ENCODE measurements at places on chromosomes 5 and 9.
A peak's percentile ranks its signal among the peaks of the same experiment; 100 is the strongest.

- DNase-seq: no peak
These were observed 125.6 kb downstream of the NXNL2 start for GRCh38 chr9:88660611-88661010.

GRCh38 chr5:53031695-53032096 lies 42.5 kb downstream of the ITGA2 start:
- no peak for DNase-seq

- no peak for DNase-seq
These were observed 1.7 kb upstream of the IRX1 start for GRCh38 chr5:3593771-3594509.

DNA sequence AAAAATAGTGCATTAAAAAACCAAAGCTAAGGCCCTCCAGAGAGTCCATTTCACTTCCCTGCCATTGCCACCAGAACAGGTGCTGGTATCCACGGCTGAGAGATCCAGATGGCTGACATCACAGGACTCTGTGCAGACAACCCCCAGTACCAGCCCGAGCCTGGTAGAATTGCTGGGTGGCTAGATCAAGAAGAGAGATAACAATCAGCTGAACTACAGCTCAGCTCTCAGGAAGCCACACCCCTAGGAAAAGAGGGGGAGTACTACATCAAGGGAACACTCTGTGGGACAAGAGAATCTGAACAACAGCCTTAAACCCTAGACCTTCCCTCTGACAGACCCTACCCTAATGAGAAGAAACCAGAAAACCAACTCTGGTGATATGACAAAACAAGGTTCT lies 73.8 kb upstream of the SLIT3 start:
- DNase-seq: no peak

- no peak for DNase-seq
These were observed 2.5 kb downstream of the APBB3 start for GRCh38 chr5:140561753-140562523.

- no peak for DNase-seq
These were observed 56.4 kb downstream of the LHFPL2 start for GRCh38 chr5:78591972-78592700.

GRCh38 chr5:59560553-59560952 lies 333.0 kb downstream of the PDE4D start:
- no peak for DNase-seq

DNA sequence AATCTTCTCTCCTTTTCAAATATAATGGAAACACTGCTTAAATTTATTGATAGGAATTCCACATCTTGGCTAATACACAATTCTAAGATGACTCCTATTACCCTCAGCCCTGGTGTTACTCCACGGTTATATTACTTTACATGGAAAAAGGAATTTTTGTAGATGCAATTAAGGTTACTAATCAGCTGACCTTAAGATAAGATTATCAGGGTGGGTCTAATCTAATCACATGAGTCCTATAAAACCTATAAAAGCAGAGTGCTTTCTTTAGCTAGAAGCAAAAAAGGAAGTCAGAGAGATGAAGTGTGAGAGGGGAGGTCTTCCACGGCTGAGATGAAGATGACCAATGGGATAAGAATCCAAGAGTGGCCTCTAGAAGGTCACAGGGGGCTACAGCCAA lies 268.6 kb downstream of the PDE4D start:
- no peak for DNase-seq

GRCh38 chr9:83701769-83702168 lies 6.0 kb downstream of the UBQLN1 start:
- DNase-seq: no peak

DNA sequence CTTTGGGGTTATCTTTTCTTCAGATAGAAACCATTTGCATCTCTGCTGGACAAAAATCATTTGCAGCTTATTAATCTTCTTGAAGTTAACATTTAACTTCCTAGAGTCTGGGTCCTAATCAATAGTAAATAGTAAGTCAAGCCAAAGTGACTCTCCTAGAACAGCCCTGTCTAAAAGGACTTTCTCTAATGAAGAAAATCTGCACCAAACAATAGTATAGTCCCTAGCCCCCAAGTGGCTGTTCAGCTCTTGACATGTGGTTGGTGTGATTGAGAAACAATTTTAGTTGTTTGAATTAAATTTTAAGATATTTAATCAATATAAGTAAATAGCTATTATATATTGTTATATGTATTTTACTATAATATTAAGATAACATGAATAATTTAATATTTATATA lies 64.6 kb upstream of the SHB start:
- no peak for DNase-seq

- no peak for DNase-seq
These were observed 42.4 kb upstream of the MACIR start for GRCh38 chr5:103216137-103216536.

- no peak for DNase-seq
These were observed 106.5 kb upstream of the MTAP start for GRCh38 chr9:21695874-21696341.

DNA sequence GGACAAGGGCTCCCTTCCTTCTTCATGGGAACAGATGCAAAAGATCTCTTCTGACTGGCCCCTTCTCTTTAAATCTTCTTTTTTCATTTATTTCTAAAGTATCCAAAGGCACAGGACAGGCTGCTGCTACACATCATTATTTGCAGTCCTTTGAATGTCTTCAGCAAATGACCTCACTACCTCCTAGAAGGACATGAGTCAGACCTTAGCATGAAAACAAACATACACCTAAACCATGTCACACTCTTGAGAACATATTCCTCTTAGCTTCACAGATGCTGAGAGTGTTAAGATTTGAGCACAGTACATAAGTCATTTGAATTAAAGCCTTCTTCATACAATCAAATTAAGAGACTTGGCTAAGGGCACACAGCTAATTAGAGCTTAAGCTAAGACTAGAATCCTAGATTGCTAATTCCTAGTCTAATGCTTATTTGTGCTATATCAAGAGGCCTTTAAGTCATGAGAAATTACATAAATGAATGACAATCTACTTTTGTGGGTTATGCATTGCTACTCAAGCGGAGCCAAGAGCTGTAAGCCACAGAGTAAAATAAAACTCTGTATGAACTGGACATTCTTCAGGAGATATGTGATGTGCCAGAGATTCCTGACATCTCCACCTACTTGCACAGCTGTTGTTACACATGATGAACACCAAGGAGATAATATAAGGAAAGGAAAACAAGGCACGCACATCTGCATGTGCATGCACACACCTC lies 109.1 kb upstream of the PTGER4 start:
- DNase-seq: no peak

DNA sequence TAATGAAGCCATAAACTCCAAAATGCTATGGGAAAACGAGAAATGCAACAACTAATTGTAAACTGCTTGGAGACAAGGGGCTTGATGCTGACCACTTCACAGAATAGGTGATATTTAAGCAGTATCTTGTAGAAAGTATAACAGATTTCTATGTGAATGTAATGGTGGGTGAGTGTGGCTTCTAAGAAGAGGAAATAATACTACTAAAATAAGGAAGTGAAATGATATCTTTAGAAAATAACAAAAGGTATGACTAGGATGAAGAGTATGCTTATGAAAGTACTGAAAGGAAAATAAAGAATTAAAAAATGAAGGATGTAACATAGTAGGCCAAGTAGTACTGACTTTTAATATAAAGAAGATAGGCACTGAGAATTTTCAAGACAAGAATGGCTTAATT lies 94.2 kb downstream of the AGTPBP1 start:
- DNase-seq: no peak

GRCh38 chr5:10505517-10506095 lies 58.3 kb upstream of the ANKRD33B start:
- DNase-seq: no peak

GRCh38 chr9:113532809-113533190 lies 69.3 kb downstream of the RGS3 start:
- DNase-seq: no peak

GRCh38 chr5:66982056-66982387 lies 214.6 kb downstream of the CD180 start:
- no peak for DNase-seq

GRCh38 chr5:83927140-83927733 lies 206.6 kb upstream of the HAPLN1 start:
- DNase-seq: peak; percentile 89

- no peak for DNase-seq
These were observed 23.6 kb downstream of the PRRC2B start for GRCh38 chr9:131417264-131418142.

- no peak for DNase-seq
These were observed 10.4 kb upstream of the ACTBL2 start for GRCh38 chr5:57493034-57493433.

- no peak for DNase-seq
These were observed 477.7 kb upstream of the C9orf72 start for GRCh38 chr9:28050941-28051340.

GRCh38 chr9:72996684-72997314 lies 43.9 kb upstream of the ALDH1A1 start:
- DNase-seq: no peak

- DNase-seq: no peak
These were observed 50.8 kb downstream of the WWC1 start for GRCh38 chr5:168342151-168342825.

GRCh38 chr9:78601957-78602565 lies 305.1 kb downstream of the PSAT1 start:
- DNase-seq: peak; percentile 49

DNA sequence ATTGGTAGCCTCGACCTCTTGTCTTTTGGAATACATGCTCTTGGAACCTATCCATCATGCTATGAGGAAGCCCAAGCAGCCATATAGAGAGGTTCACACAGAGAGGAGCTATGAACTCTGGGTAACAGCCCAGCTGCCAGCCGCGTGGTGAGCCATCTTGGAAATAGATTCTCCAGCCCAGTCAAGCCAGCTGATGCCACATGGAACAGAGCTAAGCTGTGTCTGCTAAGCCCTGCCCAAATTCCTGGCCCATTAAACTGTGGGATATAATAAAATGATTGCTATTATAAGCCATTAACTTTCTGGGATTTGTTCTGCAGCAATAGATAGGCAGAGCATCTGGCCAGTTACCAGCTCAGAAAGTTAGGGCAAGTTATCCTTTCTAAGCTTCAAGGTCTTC lies 4.9 kb upstream of the PRUNE2 start:
- DNase-seq: no peak

GRCh38 chr5:53426878-53427277 lies 53.6 kb upstream of the FST start:
- no peak for DNase-seq

GRCh38 chr9:106074006-106074405 lies 379.7 kb downstream of the TMEM38B start:
- no peak for DNase-seq

GRCh38 chr9:96495341-96495740 lies 45.4 kb downstream of the HABP4 start:
- no peak for DNase-seq

GRCh38 chr5:170152767-170153166 lies 47.1 kb downstream of the FOXI1 start:
- no peak for DNase-seq

DNA sequence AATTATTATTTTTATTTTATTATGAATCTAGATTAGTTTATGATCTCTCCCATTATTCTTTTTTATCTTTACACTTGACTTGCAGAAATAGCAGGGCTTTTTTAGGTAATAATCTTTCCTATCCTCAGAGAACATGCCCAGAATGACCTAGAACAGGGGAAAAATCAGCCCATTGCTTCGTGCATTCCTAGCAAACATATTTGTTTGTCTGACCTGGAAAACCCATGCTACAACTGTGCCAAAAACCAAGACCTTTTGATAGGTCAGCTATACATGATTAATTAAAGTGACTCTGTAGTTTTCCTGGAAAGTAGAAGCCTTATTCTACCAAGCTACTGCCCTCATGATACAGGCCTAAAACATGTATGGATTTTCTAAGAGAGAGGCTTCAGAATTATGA lies 24.1 kb upstream of the CCDC112 start:
- no peak for DNase-seq

DNA sequence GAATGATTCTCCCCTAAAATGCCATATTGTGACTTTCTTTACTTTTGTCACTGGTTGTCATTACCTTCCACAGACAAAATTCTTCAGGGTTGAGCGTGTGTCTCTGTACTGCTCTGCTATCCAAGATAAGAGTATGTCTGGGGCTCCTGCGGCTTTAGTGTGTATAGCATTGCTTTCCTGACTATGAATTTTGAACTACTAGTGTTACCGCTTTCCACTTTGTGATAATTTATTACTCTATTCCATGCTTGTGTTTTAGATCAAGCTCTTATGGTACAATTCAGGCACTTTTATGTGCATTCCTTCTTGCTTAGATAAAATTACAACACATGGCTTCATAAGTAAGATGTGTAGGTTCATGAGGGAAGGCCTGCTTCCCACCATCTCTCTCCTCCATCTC lies 51.5 kb upstream of the MEF2C start:
- no peak for DNase-seq

GRCh38 chr9:79778581-79778980 lies 206.8 kb downstream of the TLE4 start:
- DNase-seq: no peak

- no peak for DNase-seq
These were observed 598 bp upstream of the KIAA1191 start for GRCh38 chr5:176362233-176362490.

DNA sequence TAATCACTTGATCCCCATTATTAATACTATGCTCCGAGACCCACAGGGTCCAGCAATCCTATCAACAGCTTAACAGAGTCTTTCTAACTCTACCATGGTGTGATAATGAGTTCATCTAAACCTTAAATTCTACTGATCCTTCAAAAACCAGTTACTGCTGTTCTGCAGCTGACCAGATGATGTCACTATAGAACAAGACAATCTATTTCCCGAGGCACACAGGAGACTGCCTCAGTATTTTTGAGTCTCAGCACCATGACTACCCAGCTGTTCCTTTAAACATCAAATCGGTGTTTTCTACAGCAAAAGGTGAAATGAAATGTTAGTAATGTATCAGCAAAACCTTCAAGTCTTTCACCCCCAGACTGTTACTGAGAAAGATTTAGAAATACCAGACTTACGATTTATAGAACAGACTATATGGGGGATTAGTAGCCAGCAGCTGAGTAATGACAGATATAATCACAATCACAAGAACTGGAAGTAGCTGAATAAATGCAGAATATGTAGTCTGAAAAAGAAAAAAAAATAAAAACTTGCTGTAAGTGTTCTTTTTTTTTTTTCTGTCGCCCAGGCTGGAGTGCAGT lies 16.9 kb downstream of the DNAJC18 start:
- no peak for DNase-seq
